HT-29 (cell line): ENCODE measurements at places on chromosomes 12 and 14.

GRCh38 chr12:1738446-1738845 is 47.6 kb downstream of the ADIPOR2 start:
- DNase-seq = no peak

DNA sequence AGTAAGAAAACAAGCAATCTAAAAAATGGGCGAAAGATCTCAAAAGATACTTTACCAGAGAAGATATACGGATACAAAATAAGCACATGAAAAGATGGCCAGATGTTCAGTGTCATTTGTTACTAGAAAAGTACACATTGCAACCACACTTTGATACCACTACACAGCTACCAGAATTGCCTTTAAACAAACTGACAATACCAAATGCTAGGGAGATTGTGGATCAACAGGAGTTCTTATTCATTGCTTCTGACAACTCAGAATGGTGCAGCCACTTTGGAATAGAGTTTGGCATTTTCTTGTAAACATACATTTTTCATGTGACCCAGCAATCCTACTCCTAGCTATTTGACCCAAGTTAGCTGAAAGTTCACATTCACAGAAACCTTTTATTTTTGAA is 136.3 kb downstream of the FUT8 start:
- DNase-seq = no peak

DNA sequence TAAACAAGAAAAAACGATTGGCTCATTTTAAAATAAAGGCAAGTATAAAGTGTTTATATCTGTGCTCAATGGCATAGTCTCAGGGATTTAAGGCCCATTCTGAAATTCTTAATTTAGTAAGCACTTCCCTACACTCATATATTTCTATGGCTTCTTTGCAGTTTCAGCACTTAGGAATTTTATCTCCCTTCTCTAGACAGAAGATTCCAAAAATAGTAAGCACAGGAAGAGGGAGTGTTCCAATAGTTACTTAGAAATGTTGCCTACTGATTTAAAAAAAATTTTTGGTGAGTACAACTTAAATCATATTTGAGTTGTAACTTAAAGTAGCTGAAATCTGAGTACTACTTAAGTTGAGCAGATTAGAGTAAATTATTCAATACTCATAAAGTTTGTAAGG is 19.8 kb downstream of the INSM2 start:
- no peak for DNase-seq

DNA sequence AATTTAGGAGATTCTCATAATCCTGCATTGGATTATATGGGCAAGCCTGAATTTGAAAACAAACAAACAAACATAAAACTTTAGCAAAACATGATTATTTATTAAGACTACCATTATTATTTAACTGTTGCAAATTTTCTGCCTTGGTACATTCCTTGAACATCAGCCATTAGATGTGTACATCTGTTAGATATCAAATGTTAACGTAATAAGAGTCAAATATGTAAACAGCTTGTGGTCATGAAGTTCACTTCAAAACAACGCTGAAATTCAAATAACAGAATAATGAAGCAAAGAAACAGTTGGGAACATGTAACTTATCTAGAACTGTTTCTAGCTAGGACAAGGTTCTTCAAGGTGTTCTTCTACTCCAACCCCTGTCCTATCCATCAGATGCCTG is 14.3 kb upstream of the TMX1 start:
- no peak for DNase-seq

DNA sequence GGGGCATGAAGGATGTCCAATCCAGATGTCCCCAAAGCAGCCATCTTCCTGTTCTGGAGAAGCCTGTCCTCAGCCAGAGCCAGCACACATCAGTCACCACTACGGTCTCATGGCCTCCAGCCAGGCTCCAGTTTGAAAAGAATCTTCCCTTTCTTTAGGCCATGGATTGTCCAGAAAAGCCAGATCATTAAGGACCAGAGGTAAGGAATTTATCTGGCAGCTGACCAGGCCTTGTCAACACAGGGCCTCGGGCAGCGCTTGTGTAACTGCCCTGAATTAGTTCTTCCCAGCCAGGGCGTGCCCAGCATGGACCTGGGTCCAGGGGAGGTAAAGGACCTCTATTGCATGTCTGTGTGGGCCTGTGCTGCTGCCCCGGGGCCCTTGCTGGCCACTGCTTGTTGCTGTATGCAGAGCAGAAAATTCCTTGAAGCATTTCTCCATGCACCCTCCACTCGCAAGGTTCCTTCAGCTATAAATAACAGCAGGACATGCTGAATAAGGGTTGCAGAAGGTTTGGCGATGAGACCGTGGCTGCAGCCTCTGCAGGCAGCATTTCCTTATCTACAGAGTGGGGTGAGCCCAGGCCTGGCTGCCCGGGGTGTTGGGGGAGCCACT is 21.7 kb upstream of the VPS37B start:
- peak; percentile 80 for DNase-seq
